ENCODE measurements at places on chromosomes 3 and 15.

DNA sequence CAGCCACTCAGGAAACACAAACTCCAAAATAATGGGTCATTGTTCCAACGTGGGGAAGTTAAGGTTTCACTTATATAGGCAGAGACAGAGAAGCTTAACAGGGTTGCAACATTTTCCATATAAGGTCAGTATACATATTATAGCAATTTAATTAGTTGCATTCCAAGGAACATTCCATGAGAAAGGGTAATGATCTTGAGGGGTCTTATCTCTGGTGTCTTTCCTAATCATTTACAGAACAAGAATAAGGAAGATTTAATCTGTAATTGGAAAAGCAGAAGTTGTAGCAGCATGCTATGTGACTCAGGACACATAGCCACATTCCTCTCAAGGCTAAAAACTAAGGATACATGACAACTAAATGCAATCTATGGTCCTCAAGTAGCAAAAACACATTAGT is 4.9 kb downstream of the MNS1 start:
- no peak for DNase-seq

- DNase-seq = no peak
Observed at GRCh38 chr3:177286034-177286433, 88.8 kb upstream of the TBL1XR1 start.

GRCh38 chr15:78915341-78916087 is 29.3 kb downstream of the CTSH start:
- no peak for DNase-seq

DNA sequence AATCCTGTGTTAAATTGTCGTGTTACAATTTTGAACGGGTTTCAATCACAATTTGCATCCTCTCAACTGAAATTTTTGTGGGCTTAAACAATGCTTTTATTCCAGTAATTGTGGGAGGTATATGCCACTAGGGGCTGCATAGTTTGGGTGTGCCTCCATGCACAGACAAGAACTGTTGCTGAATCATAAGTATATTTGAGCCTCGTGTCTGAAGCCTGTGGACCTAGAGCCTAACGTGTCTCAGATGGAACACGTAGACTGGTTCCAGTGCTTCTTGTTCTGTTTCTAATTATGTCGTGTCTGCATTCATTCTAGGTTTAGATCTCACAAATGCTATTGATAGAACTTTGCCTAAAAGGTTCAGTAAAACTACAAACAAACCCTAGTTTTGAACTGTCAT is 363.4 kb downstream of the RBMS3 start:
- no peak for DNase-seq

GRCh38 chr3:16534640-16535262 is 21.3 kb upstream of the RFTN1 start:
- DNase-seq = no peak

GRCh38 chr15:74201710-74202420 is 722 bp downstream of the STRA6 start:
- no peak for DNase-seq

DNA sequence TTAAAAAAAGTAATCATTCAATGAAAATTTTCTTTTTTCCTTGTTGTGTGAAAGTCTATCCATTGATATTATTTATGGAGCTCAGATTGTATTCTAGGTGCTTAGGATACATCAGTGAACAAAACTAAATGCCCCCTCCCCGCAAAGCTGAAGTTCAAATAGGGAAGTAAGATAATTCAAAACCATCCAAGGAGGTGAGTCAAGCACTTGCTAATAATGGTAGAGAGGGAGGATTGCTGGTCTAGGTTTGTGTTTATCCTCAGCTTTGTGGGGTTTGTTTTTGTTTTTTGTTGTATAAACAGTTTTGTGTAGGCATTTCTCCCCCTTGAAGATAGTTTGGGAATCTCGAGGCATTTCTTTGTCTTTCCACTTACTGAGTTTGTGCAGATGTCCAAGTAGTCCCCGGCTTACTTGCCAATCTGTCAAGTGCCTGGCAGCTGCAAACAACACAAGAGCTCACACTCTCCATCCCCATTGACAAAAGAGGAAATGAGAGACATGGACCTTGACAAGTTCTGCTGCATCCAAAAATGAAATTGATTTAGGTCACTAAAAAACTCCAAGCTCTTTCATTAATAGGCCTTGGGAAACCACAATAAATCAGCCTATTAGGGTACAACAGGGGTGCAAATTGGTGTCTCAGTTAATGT is 575.8 kb upstream of the TBL1XR1 start:
- DNase-seq = no peak

DNA sequence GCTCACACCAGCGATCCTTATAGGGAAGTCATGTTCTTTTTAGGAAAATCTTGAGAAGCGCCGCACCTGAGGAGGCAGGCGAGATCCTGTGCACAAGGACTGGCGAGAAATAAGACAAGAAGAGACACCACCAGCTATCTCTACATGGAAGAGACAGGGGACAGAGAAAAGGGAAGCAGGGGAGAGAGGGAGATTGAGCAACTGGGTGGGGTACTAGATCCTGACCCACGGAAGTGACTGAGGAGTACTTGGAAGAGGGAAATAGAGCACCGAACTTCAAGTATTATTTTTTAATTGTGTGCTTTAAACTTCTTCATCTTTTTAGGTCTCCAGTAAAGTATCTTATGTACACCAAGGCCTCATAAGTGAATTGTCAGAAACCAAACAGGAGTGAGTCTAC is 742.0 kb upstream of the LMCD1 start:
- no peak for DNase-seq

GRCh38 chr3:69370901-69371301 is 15.0 kb downstream of the FRMD4B start:
- no peak for DNase-seq

DNA sequence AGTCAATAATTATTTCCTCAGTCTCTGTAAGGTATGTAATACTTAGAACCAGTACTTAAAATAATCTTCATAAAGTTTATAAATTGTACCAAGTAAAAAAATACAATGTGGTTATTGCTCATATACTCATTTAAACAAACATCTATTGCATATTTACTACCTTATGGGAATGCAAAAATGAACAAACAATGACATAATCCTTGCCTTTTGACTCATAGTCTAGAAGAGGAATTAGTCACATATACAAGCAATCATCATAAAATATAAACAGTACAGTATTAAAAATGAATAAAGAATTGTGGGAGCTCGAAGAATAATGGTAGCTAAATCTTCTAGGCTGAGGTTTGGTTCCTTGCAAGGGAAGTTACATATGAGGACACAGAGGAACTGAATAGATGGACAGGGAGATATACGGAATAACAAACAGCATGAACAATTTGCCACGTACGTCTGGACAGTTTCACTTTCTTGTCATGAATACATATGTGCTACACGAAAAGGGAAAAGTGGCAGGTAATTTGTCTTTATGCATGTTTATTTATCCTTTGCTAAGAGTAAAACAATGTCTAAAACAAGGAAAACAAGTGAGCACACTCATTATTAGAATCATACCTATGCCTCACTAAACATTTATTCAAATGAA is 17.2 kb downstream of the IMPG2 start:
- no peak for DNase-seq

DNA sequence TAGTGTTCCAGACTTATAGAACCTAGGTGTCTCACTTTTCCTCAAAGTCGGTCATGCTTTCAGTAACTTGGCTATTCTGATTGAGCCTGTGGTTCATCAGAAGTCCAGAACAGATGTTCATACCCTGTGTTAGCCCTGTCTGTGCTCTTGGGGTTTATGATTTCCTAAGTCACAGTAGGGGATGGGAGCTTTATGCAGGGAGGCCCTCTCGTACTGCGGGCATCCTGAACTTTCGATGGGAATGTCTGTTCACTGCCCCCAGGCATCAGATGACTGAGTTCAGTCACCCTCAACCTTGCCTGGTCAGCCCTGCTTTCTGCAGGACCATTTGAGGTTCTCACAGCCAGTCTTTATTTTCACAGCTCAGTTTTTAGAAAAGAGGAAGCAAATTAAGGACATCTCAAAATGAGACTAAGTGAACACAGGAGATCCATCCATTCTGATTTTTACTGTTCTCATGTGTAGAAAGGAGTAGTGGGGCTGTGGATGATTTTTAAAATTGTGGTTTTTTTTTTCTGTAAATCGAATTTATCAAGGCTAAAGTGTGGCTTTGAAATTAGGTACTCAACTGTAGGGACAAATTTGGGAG is 71.3 kb downstream of the CMTM8 start:
- DNase-seq = no peak

GRCh38 chr3:38528457-38528856 is 32.3 kb downstream of the EXOG start:
- no peak for DNase-seq

DNA sequence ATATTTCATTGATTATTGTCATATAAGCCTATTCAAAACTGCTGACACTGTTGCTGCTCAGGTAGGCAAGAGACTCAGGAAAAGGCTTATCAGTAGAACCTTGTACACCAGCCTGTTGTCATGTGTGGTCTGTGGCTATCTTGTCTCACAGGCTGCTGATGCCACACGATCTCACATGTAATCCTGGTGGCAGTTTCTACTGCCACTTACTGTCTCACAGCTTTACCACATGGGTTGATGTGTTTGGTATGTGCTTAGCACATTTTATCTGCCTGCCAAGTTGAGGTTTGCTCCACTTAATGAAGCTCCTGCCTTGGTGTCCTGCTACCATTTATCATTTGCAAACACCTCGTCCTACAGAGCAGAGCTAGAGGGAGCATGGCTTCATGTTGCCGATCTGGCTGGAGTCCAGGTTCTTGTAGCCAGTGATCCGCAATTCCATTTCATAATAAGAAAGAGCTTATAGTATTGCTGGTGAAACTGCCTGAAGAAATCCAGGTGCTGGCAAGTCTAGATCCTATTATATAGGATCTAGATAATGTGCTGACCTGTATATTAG is 637.9 kb downstream of the NLGN1 start:
- no peak for DNase-seq

DNA sequence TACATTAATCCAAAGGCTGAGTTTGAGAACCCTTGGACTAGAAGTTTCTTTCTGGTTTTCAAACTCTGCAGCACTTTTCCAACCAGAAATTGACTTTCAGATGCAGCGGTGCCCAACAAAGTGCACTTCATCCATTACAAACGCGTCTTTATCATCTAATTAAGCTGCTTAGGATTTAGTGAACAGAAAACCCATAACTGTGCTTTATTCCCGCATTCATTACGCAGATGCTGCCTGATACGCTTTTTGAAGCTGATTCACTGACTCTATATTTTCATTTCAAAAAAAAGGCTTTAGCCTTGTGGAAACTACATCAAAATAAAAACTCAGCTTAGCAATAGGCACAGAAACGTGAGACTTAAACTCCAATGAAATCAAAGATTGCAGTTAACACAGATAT is 69.8 kb upstream of the CTXND1 start:
- no peak for DNase-seq

GRCh38 chr3:43148033-43148432 is 42.2 kb upstream of the POMGNT2 start:
- no peak for DNase-seq

- DNase-seq = no peak
Observed at GRCh38 chr15:46091860-46092450, 457.1 kb downstream of the SQOR start.

- DNase-seq = no peak
Observed at GRCh38 chr15:78104566-78105475, 12.5 kb downstream of the SH2D7 start.

DNA sequence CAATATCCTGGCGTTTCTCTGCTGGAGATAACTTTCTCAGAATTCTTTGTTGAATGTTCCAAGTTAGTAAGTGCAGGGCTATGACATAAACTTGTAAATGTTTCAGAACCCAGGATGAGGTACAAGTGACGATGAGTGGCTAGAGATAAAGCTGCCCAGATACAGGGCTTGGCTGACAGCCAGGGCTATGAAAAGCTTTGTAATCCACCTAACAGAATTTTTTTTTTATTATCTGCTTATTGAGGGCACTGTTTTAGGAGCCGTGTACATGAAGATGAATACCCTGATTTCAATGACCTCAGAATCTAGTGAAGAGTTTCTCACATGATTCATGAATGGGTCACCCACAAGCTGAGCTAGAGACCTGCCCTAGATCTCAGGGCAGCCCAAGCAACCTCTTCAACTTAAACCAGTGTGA is 431.4 kb downstream of the DIPK2A start:
- DNase-seq = no peak

GRCh38 chr3:33581666-33582065 is 136.4 kb downstream of the CLASP2 start:
- no peak for DNase-seq

Data from stimulated activated CD4-positive, alpha-beta T cell treated with anti-CD3 and anti-CD28 coated beads, Interleukin-4, amount 100 ng/mL, for 4 hours (primary cell).